ENCODE measurements at places on chromosomes 2 and 18.
A peak's percentile ranks its signal among the peaks of the same experiment; 100 is the strongest.

DNA sequence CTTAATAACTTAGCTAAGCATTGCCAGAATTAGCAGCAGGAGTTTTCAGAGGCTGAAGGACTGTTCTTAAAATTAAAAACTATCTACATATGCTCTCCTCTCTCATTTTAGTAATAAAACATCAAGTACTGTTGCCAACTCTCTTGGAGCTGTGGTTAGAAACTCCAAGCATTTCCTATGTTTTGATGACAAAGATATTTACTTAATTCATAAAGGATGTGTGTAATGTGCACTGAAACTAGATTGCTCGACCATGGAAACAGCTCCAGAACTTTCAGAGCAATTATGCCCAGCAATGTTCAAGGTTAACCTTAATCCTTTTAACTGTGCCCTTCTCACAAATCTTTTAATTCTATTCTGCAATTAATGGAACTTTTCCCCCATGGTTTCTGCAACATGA is 8.4 kb downstream of the GRP start:
- no peak for DNase-seq

GRCh38 chr2:176160251-176160985 is 3.3 kb downstream of the HOXD3 start:
- DNase-seq, result no peak

DNA sequence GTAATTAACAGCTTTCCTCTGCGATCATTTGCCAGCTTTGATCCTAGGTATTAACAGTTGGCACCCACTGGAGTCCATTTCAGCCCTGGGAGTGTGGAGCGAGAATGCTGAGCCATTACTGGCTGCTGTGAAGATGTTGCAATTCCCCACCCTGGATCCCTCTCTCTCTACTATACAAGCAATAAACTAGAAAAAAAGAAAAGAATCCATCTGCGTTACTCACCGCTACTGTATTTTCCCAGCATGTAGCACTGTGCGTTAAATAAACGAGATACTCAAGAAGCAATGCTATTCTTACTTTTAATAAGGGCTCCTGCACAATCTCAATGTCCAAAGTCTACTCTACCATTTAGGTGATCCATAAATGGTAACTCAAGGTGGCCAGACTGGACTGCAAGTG is 8.5 kb downstream of the RTTN start:
- no peak for DNase-seq

DNA sequence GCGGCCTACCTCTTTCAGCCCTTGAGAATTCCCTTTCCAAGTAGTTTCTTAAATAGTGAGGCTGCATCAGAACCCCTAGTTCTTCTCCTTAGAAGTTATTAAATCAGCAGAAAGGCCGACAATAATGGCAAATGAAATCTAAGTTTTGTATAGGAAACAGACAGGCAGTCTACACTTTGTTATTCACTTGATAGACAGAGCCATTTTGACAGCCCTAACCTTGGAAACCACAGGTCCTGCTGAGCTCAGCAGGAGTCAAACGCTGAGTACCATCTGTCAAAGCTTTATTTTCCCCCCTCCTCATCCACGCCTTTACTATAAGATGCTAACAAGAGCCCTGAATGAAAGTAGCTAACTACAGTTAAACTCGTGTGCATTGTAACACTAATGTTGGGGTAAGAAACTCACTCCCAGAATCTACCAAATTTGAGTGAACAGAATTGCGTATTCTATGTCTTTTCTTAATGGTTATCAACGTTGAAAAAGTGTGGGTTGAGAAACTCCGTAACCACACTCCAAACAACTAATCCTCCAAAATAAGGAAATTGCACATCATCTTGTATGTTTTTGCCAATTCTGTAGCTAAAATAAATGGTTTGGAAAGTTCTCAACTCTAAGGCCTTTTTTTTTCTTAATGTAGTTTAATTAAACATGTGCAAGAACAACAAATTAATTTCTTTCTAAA is 90.6 kb upstream of the EFEMP1 start:
- no peak for DNase-seq

GRCh38 chr2:9030841-9031240 is 27.4 kb upstream of the MBOAT2 start:
- peak; percentile 23 for DNase-seq

GRCh38 chr2:200905618-200906296 is 16.6 kb downstream of the NIF3L1 start:
- DNase-seq, result peak; percentile 75

- DNase-seq, result peak; percentile 46
Measured at GRCh38 chr2:171703574-171704347, 16.5 kb downstream of the DYNC1I2 start.

DNA sequence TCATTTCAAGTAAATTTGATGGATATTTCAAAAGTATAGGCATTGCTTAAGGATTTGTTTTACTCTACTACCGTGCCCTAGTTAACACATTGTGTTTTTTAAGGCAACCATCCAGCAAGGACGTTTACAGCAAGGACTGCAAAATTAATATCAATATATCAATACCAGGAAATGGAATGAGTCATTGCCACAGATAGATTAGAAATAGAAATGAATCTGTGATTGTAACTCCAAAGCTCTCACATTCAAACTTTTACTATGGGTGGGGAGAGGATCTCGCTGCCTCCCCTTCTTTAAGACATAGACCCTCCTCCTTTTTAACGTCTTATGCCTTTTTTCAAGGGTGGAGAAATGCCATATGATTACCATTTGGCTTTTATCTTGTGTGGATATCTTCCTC is 3.8 kb downstream of the CD28 start:
- no peak for DNase-seq

DNA sequence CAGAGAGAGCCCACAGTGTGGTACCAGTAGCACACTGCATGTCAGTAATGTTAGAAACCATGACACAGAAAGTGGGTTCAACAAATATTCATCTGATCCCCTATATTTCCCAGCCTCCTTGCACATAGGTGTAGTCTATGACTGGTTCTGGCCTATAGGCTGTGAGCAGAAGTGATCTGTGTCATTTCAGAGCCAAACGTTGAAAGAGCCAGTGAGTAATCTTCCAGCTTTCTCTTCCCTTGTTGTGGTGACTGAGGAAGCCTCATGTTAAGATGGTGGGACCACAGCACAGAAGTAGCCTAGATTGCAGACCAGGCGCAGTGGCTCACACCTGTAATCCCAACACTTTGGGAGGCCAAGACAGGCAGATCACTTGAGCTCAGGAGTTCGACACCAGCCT is 4.1 kb downstream of the TMEM237 start:
- no peak for DNase-seq

DNA sequence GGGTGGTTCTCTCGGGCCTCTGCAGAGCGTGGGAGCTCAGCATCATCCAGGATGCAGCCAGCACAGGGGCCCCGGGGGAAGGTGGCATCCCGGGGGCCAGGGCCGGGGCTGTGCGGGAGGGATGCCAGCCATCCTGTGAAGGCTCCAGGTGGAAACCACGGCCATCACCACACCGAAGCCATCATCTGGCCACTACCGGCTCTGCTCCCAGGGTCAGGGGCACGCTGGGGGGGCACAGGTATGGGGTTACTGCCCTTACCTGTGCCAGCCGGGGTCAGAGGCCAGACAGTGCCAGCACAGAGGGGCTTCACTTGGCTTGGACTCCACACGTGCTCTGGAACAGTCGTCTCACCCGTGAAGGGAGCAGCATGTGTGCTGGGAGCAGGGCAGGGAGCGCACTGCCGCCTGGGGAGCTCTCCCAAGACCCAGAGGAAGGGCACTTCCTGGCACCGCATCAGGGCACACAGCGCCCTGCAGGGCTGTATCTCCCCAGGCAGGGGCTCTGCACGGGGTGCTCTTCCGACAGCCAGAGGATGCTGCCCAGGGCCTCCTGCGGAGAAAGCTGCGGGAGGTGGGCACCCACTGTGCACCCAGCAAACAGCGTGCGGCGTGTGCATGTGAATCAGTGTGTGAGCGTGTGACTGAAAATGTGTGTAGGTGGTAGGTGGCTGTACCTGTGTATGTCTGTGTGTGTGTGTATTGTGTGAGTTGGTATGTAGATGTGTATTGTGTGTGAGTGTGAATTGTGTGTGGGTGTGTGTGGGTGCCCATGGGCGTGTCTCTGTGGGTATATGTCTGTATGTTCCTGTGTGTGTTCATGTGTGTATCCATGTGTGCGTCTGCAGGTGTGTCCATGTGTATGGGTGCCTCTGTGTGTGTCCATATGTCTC is 75.0 kb downstream of the PTGR3 start:
- no peak for DNase-seq

DNA sequence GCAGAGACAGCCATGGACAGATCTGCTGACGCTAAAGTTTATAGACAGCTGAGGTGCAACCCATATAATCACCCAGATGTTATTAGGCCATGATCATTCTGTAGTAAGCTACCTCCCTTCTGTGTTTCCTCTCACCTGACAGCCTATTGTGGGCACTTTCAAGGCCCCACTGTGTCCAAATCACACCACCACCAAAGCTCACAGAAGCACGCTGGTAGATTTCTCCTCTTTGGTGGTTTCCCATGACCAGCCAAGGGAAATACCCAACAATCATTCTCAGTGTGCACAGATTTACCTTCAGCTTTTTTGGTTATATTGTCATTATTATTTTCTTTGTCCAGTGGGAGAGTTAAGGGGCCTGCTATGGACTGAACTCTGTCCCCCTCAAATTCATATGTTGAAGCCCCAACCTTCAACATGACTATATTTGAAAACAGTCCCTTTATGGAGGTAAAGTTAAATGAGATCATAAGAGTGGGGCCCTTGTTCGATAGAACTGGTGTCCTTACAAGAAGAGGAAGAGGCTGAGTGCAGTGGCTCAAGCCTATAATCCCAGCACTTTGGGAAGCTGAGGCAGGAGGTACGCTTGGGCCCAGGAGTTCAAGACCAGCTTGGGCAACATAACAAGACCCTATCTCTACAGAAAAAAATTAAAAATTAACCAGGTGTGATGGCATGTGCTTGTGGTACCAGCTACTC is 74.0 kb upstream of the MSH6 start:
- DNase-seq, result no peak
